ENCODE measurements at places on chromosomes 5 and 9. TPM values are rescaled to one million over a fixed set of nuclear protein-coding genes. Genes with fewer than 3 reads are reported as not detected.

- H3K4me3 ChIP-seq, result no peak overlapping the region
- no peak for DNase-seq
- no peak overlapping the region for H3K27ac ChIP-seq
- H3K36me3 ChIP-seq, result no peaks in the 10 kb centered on the region
- H3K4me1 ChIP-seq, result no peaks in the 10 kb centered on the region
Observed at GRCh38 chr5:120329095-120329494, 135.0 kb upstream of the PRR16 start.

GRCh38 chr9:29968831-29969230 lies 2395.6 kb upstream of the C9orf72 start:
- no peak for DNase-seq
- no peaks in the 10 kb centered on the region for H3K27me3 ChIP-seq
- no peaks in the 10 kb centered on the region for H3K36me3 ChIP-seq
- no peak overlapping the region for H3K4me3 ChIP-seq
- H3K27ac ChIP-seq, result no peak overlapping the region

GRCh38 chr9:135850737-135851136 lies 56.6 kb downstream of the CAMSAP1 start:
- DNase-seq, result no peak
- H3K27ac ChIP-seq, result no peak overlapping the region
- H3K4me3 ChIP-seq, result no peak overlapping the region

GRCh38 chr5:100709771-100710170 lies 174.6 kb downstream of the FAM174A start:
- DNase-seq, result no peak
- no peak overlapping the region for H3K4me3 ChIP-seq
- no peak overlapping the region for H3K27ac ChIP-seq
- H3K4me1 ChIP-seq, result no peaks in the 10 kb centered on the region

DNA sequence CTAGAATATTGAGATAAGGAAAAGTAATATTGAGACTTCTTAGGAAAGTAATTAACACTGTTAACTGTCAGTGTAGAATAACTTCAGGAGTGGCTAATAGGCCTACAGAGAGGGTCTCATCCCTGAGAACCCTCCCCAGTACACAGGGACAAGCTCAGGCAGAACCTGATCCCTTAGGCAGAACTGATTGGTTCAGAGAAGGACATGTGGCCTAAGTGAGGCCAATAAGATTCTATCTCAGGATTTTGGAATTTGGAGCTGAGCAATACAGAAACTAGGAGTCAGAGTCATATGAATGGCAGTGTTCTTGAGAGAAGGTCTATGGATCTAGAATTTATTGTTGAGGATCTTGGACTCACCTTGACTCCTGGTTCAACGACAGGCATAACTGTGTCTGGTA lies 10.9 kb upstream of the UBLCP1 start:
- H3K4me1 ChIP-seq, result peaks cover 21% of the 10 kb centered on the region
- no peak overlapping the region for H3K27ac ChIP-seq
- no peak overlapping the region for H3K4me3 ChIP-seq
- H3K36me3 ChIP-seq, result no peaks in the 10 kb centered on the region

GRCh38 chr9:87678650-87679355 lies 47.1 kb upstream of the CTSL start:
- no peak overlapping the region for H3K27ac ChIP-seq
- no peaks in the 10 kb centered on the region for H3K4me1 ChIP-seq
- no peaks in the 10 kb centered on the region for H3K27me3 ChIP-seq
- DNase-seq, result peak; percentile 62

- no peak for DNase-seq
- no peak overlapping the region for H3K27ac ChIP-seq
- H3K36me3 ChIP-seq, result no peaks in the 10 kb centered on the region
- H3K4me1 ChIP-seq, result no peaks in the 10 kb centered on the region
- H3K4me3 ChIP-seq, result no peak overlapping the region
- H3K27me3 ChIP-seq, result no peaks in the 10 kb centered on the region
Observed at GRCh38 chr9:99986642-99987041, 80.2 kb downstream of the STX17 start.

DNA sequence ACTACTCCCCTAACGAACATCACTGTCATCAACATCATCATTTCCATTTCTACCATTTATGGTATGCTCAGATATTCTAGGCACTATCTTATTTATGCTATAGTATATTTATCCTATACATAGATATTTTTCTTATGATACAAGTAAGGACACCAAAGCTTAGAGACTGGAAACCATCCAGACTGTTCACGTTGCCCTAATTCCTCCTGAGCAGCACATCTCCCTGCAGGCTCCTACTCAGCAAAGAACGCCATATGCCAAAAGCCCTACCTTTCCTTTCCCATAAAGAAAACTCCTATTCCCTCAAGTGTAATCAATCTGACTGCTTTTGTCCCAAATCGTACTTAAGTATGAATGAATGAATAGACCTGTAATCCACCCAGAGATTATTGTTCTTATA lies 247.0 kb downstream of the PRELID2 start:
- H3K27ac ChIP-seq, result peak overlapping the region; percentile 22
- H3K27me3 ChIP-seq, result no peaks in the 10 kb centered on the region
- H3K4me1 ChIP-seq, result peaks cover 12% of the 10 kb centered on the region
- H3K4me3 ChIP-seq, result no peak overlapping the region

- no peak overlapping the region for H3K27ac ChIP-seq
- no peaks in the 10 kb centered on the region for H3K4me1 ChIP-seq
- no peak overlapping the region for H3K4me3 ChIP-seq
- H3K27me3 ChIP-seq, result no peaks in the 10 kb centered on the region
- no peak for DNase-seq
Observed at GRCh38 chr5:64594601-64595000, 88.8 kb downstream of the RGS7BP start.

GRCh38 chr9:75892216-75892911 lies 1.9 kb downstream of the PCSK5 start:
- no peaks in the 10 kb centered on the region for H3K36me3 ChIP-seq
- H3K4me3 ChIP-seq, result peak overlapping the region; percentile 78
- H3K27me3 ChIP-seq, result no peaks in the 10 kb centered on the region
- H3K4me1 ChIP-seq, result peaks cover 11% of the 10 kb centered on the region

DNA sequence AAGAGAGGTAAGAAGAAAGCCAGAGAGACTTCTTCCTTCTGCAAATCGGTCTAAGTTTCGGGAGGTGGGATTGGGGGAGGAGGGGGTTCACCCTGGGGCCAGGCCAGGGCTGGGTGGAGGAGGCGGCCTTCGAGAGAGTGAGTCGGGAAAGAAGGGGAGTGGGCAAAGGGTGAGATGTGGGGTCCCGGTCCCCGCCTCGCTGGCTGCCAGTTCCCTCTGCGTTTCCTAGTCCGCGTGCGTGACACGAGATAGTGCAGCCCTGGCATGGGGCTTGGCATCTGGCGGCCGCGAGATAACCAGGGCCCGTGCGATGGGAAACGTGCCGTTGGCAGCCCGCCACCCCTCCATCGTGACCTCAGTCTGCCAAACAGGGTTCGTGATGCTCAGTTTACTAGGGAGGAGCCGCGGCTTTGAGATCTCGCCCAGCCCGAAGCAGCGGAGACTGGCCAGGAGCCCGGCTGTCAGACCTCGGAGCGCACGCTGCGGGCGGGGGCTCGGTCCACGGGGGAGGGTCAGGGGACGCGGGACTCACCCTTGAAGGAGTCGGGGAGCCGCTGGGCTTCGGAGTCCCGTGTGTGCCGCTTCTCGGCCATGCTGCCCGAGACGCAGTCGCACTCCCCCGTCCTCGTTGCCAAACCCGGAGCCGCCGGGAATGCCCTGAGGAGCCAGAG lies at the start of gene STOM:
Gene STOM, minus strand, starts transcription at position 656 of the 671 bp plus-strand sequence. Its CDS starts 63 bp downstream, at position 593.
- peaks cover 45% of the 10 kb centered on the region for H3K4me1 ChIP-seq
- no peaks in the 10 kb centered on the region for H3K27me3 ChIP-seq
- DNase-seq, result no peak
- peak within 1 kb of the TSS; percentile 69 for H3K4me3 ChIP-seq

GRCh38 chr5:123125962-123126732 lies 37.1 kb downstream of the PRDM6 start:
- peak; percentile 71 for DNase-seq
- H3K4me3 ChIP-seq, result no peak overlapping the region
- H3K27me3 ChIP-seq, result no peaks in the 10 kb centered on the region
- H3K27ac ChIP-seq, result peak overlapping the region; percentile 58
- H3K4me1 ChIP-seq, result peaks cover 39% of the 10 kb centered on the region

GRCh38 chr9:4246969-4247368 lies 52.9 kb downstream of the GLIS3 start:
- H3K4me3 ChIP-seq, result no peak overlapping the region
- no peak overlapping the region for H3K27ac ChIP-seq
- DNase-seq, result no peak
- no peaks in the 10 kb centered on the region for H3K27me3 ChIP-seq
- no peaks in the 10 kb centered on the region for H3K4me1 ChIP-seq

GRCh38 chr5:176803068-176803942 lies 7.1 kb upstream of the UNC5A start:
- H3K27ac ChIP-seq, result no peak overlapping the region
- peaks cover 30% of the 10 kb centered on the region for H3K27me3 ChIP-seq
- H3K36me3 ChIP-seq, result no peaks in the 10 kb centered on the region
- no peak for DNase-seq

- H3K36me3 ChIP-seq, result peaks cover 29% of the 10 kb centered on the region
- no peaks in the 10 kb centered on the region for H3K27me3 ChIP-seq
- DNase-seq, result no peak
Observed at GRCh38 chr5:149299451-149300054, 27.9 kb downstream of the AFAP1L1 start.

The PCDHB13 gene
- total RNA-seq, result 1.3 TPM

The INSL6 gene
- total RNA-seq, result not detected

The MLANA gene
- total RNA-seq, result not detected

The PAPPA gene
- total RNA-seq, result 5.3 TPM

The LCP2 gene
- total RNA-seq, result 0.03 TPM

The OLFML2A gene
- 7.8 TPM for total RNA-seq

The ANKRD31 gene
- not detected for total RNA-seq

The IRX2 gene
- 16.7 TPM for total RNA-seq

The TAF1L gene
- not detected for total RNA-seq

The CDC20B gene
- not detected for total RNA-seq

The CBY3 gene
- not detected for total RNA-seq
